Dermis microvascular lymphatic vessel endothelial cell (primary cell): ENCODE measurements at places on chromosomes 16 and 17. TPM values are rescaled to one million over a fixed set of nuclear protein-coding genes. Genes with fewer than 3 reads are reported as not detected.

NPIPA8 gene
- total RNA-seq, result not detected in 2 replicates

ASB16 gene
- not detected in 2 replicates for total RNA-seq

FAM117A gene
- 3.6 and 8.2 TPM in 2 replicates for total RNA-seq

AATK gene
- 1.5 and 2.9 TPM in 2 replicates for total RNA-seq

HOXB5 gene
- total RNA-seq, result 0.13 TPM in 2 replicates

MT1F gene
- total RNA-seq, result 0.51 and 0.64 TPM in 2 replicates

KCNJ2 gene
- total RNA-seq, result 1.3 and 1.7 TPM in 2 replicates

TPSG1 gene
- not detected in 2 replicates for total RNA-seq

DOC2A gene
- total RNA-seq, result under 0.01 and 0.13 TPM in 2 replicates
